ENCODE measurements at places on chromosomes 5 and 9.

DNA sequence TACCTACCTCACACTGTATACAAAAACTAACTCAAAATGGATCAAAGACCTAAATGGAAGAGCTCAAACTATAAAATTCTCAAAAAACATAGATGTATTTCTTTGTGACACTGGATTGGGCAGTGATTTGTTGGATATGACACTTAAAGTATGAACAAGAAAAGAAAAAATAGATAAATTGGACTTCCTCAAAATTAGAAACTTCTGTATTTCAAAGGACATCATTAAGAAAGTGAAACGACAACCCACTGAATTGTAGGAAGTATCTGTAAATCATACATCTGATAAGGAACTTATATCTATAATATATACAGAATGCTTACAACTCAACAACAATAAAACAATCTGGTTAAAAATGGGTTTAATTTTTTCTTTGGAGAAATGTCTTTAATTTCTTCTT lies 96.7 kb downstream of the NRG2 start:
- no peak for DNase-seq

GRCh38 chr5:169838688-169839087 lies 141.6 kb downstream of the INSYN2B start:
- DNase-seq, result no peak

DNA sequence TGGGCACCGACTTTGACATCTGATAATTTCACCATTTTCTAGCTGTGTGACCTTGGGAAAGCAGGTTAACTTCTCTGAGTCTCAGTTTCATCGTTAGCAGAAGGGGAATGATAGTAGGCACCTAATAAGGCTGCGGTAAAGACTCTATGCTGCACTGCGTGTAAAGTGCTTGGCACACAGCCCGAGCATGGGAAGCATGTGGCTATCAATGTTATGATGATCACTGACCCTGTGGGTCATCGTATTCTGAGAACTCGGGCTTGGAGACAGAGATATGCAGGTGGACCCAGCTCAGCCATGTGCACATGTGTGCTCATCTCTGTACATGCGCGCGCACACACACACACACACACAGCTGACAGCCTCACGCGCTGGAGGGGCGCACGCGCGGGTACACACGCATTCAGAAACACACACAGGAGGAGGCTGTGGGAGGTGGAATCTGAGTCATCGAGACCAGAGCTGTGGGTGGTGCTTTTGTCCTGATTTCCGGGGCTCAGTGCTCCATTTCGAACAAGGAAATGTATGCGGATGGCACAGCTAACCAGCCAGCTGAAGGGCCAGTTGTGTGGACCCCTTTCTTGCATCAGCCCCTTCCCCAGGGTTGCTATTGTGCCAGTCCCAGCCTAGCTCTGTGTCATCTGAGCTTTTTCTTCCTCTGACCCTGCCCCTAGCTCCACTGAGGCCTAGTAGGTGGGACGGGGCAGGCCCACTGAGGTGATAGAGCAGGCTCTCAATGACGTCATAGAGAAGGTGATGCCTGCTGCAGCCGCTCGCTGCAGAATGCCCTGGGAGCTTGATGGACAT lies 11.1 kb upstream of the ARAP3 start:
- DNase-seq, result no peak

GRCh38 chr5:9409413-9409960 lies 136.4 kb downstream of the SEMA5A start:
- peak; percentile 68 for DNase-seq

GRCh38 chr5:137174196-137174595 lies 324.9 kb downstream of the SPOCK1 start:
- no peak for DNase-seq

GRCh38 chr9:27675354-27675753 lies 102.1 kb upstream of the C9orf72 start:
- DNase-seq, result no peak

- no peak for DNase-seq
These were observed 16.8 kb downstream of the AP3B1 start for GRCh38 chr5:78277715-78278114.

GRCh38 chr9:127175764-127176163 lies 53.3 kb upstream of the ANGPTL2 start:
- DNase-seq, result peak; percentile 9

DNA sequence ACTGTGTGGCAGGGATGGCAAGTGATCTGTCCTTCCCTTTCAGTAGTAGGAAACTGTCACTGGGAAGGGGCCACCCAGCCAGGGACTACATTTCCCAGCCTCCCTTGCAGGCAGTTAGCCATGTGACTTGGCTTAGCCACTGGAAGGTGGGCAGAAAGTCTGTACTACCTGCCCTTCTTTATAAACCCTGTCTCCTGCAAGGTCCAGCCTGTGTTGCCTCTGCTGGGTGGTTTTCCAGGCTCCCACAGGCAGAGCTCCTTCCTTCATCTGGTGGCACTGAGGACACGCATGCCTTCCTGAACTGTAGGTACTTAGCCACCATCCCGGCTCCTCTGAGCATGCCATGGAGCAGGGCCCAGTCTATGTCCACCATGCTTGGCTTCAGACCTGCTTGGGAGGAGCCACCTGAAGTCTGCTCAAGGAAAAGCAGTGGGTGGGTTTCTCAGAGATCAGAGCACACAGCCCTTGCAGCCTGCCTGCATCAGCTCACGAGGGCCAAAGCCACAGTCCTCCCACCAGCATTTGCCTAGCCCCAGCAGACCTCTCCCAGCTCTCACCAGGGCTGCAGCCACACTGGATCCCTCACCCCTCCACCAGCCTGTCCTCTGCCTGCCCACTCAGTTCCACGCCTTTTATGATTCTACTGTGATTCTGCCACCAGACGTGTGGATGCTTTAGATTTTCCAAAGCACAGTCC lies 16.7 kb upstream of the SLC25A51 start:
- no peak for DNase-seq

DNA sequence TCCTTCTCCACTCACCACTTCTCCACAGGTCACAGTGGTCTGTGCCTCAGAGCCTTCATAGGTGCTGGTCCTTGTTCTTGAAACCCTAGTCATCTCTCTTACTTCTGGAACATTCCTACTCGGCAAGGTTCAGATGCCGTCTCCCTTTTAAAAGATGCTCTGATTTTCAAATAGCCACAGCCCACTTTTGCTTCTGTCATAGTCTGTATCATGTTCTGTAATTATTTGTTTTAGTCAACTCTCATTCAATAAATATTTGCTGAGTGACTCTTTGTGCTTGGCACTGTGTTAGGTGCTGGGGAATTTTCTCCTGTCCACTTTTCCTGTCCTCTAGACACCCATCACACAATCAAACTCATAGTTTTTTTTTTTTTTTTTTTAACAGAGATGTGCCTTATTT lies 181.3 kb upstream of the IL12B start:
- no peak for DNase-seq

DNA sequence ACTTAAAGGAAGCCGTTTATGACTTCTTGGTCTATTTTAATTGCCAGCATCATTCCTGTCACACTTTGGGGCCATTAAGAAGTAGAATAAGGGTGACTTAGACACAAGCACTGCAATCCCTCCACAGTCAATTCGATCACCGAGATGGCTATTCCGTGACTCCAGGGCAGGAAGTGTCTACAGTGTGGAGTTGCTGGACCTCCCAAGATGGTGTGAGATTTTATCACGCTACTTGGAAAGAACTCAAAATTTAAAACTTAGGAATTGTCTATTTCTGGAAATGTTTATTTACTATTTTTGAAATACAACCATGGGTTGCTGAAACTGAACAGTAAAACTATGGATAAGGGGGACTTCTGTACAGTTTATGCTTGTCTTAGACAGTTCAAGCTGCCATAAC lies 6.2 kb downstream of the FBXL7 start:
- no peak for DNase-seq
